ENCODE measurements at places on chromosomes 3 and 15. TPM values are rescaled to one million over a fixed set of nuclear protein-coding genes. Genes with fewer than 3 reads are reported as not detected.

The CLRN1 gene
- 0.20 TPM for polyA plus RNA-seq

The SPTBN5 gene
- 0.32 TPM for polyA plus RNA-seq

The UBXN7 gene
- polyA plus RNA-seq, result 16.4 TPM

The SUSD5 gene
- 0.92 TPM for polyA plus RNA-seq

- DNase-seq, result no peak
- H3K36me3 ChIP-seq, result peaks cover 21% of the 10 kb centered on the region
- H3K4me3 ChIP-seq, result no peak overlapping the region
- no peaks in the 10 kb centered on the region for H3K27me3 ChIP-seq
- H3K4me1 ChIP-seq, result no peaks in the 10 kb centered on the region
- H3K27ac ChIP-seq, result no peak overlapping the region
Observed at GRCh38 chr15:42270996-42271395, 2.0 kb upstream of the GANC start.

DNA sequence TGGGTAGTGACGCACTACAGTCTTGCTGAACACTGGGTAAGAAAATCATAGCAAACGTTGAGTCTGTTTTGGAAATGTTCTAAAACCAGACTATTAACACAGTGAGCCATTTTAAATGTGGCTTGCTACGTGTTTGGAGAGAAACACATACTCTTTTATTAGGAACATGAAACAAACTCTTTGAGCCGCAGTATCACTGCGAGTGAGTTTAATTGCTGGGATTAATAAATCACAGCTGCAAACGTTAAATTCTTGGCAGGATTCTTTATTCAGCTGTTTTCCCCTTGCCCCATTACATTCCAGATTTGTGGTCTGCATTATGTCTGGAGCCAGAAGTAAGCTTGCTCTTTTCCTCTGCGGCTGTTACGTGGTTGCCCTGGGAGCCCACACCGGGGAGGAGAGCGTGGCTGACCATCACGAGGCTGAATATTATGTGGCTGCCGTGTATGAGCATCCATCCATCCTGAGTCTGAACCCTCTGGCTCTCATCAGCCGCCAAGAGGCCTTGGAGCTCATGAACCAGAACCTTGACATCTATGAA, 33.6 kb downstream of the BTD start:
- no peaks in the 10 kb centered on the region for H3K36me3 ChIP-seq
- H3K27ac ChIP-seq, result no peak overlapping the region
- H3K27me3 ChIP-seq, result no peaks in the 10 kb centered on the region
- H3K4me1 ChIP-seq, result peaks cover 37% of the 10 kb centered on the region
- no peak for DNase-seq

DNA sequence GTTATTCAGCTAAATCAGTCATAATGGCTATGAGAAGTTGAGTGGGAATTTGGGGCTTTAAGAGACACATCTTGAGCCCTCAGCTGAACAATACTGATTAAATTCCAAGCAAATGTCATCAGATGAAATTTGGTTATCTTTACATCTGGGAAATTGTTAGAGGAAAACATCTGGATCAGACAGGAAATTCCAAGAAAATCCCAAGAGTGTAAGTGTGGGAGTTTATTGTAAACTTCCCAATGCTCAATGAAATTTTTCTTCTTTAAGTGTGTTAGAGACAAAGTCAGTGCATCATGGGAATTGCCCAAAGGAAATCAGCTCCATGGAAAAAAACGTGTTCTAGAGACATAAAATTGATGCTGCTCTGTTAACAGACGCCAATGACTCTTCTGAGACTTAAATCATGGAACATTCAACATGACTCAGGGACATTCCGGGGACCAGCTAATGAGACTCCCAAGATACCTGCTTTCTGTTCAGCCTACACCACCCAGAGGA, 19.8 kb upstream of the DCLK3 start:
- no peaks in the 10 kb centered on the region for H3K4me1 ChIP-seq
- H3K27ac ChIP-seq, result no peak overlapping the region
- H3K4me3 ChIP-seq, result no peak overlapping the region
- H3K36me3 ChIP-seq, result no peaks in the 10 kb centered on the region
- H3K27me3 ChIP-seq, result no peaks in the 10 kb centered on the region

DNA sequence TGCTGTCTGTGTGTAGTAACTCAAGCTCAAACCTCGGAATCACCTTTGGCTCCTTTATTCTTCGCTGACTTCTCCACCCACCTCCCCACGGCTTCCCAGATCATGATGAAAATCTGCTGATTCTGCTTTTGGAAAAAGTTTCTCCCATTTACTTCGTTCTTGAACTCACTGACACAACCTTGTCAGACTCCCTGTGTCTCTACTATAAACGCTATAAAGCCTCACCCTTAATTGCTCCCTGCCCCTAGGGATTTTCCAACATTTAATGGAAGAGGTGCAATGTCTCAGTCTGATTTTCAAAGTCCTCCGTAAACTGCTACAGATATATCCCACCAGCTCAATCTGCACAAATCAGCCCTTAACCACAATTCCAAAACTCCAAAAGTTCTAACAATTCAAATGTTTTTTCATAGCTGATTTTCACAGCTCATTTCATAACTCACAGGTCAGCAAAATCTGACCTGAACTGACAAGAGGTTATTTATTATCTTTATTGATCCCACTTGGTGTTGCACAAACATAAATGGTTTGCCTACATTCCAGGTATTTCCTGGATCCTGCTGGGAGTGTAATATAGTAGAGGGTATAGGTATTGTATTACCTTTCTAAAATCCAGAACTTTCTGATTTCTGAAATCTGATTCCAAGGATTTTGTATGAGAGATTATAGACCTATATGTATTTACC, 129.4 kb downstream of the PLD1 start:
- no peak overlapping the region for H3K4me3 ChIP-seq
- H3K36me3 ChIP-seq, result no peaks in the 10 kb centered on the region
- no peaks in the 10 kb centered on the region for H3K4me1 ChIP-seq
- no peak overlapping the region for H3K27ac ChIP-seq
- no peak for DNase-seq

DNA sequence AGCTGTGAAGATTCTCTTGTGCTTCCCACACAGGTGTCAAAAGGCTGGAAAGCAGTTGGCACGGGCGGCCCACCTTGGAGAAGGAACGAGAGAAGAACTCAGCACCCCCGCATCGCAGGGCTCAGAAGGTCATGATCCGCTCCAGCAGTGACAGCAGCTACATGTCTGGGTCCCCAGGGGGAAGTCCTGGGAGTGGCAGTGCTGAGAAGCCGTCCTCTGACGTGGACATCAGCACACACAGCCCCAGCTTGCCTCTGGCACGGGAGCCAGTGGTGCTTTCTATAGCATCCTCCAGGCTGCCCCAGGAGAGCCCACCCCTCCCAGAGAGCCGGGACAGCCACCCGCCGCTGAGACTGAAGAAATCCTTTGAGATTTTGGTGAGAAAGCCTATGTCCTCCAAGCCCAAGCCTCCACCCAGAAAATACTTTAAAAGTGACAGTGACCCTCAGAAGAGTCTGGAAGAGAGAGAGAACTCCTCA, 31.4 kb downstream of the STARD5 start:
- H3K27ac ChIP-seq, result no peak overlapping the region
- no peaks in the 10 kb centered on the region for H3K27me3 ChIP-seq
- no peaks in the 10 kb centered on the region for H3K36me3 ChIP-seq
- DNase-seq, result no peak
- no peak overlapping the region for H3K4me3 ChIP-seq

DNA sequence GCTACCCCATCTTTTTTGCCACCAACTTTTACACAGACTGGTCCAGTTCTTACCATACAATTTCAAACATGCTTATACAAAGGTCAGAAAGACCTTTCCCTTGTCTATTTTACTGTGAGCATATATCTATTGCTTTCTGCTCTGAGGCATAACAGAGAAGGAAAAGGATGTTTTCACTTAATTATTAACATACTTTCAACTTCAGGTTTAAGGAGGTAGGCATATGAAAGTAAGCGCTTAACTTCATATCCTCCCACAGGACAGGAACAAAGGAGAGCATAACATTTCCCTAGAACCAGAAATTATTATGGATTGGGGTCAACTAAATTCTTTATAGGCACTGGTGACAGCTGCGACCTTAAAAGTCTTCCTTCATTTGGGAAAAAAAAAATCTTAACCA, 1.1 kb downstream of the MYEF2 start:
- H3K4me1 ChIP-seq, result peaks cover 9% of the 10 kb centered on the region
- DNase-seq, result no peak
- H3K4me3 ChIP-seq, result peak overlapping the region; percentile 99
- H3K27ac ChIP-seq, result no peak overlapping the region
- H3K36me3 ChIP-seq, result no peaks in the 10 kb centered on the region

Measured in H1 (cell line).